Stimulated activated CD4-positive, alpha-beta T cell treated with anti-CD3 and anti-CD28 coated beads, TNF-alpha, amount 100 ng/mL, for 1 hour (primary cell): ENCODE measurements at places on chromosomes 12 and 14.

- DNase-seq = no peak
These were observed 74.5 kb upstream of the ATF1 start for GRCh38 chr12:50689437-50689836.

GRCh38 chr12:99505805-99506204 is 141.7 kb upstream of the GARIN6 start:
- DNase-seq = no peak

DNA sequence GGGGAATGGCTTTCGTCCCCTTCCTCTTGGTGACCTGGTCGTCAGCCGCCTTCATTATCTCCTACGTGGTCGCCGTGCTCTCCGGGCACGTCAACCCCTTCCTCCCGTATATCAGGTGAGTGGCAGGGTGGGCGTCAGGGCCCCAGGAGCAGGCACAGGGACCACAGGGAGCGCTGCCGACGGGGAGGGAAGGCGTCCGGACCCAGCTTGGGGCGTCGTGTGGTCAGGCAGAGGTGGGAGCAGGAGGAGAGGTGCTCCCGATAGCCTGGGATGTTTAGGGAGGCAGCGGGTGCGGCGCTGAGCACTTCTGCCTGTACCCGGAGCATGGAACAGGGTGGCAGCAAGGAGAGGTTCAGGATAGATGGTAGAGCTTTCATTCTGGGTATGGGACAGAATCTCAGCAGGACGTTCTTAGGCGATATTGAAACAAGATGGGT is 444 bp downstream of the DRAM1 start:
- DNase-seq = no peak

DNA sequence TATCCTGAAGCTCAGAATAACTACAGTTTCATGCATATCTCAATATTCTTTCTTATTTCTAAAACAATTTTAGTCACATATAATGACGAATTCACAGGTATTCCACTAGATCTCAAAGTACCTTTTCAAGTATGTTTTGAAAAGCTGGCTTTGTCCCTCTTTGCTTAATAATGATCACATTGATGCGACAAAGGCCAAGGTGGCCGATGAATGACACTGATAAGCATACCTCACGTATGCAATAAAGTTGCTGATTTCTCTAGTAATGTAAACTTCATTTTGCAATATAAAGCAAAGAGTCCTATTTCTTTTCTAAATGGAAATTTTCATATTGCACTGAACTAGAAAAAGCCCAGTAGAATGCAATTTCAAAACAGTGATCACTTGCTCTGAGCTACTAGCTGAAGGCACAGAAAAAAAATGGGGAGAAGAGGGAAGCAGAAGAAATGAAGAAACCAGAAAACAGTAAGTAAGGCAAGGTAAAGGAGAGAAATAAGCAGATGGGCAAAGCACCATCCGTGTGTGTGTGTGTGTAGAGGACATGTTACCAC is 29.3 kb downstream of the FGD6 start:
- no peak for DNase-seq

DNA sequence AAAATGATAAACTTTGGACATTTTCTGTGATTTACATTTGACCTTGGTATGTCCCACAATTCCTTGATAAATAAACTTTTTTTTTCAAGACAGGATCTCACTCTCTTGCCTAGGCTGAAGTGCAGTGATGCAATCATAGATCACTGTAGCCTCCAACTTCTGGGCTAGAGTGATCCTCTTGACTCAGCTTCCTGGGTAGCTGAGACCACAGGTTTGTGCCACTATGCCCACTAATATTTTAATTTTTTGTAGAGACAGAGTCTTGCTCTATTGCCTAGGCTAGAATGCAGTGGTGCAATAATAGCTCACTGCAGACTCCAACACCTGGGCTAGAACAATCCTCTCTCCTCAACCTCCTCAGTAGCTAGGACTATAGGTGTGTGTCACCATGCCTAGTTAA is 79.1 kb upstream of the PTGDR start:
- DNase-seq = no peak

GRCh38 chr14:88750945-88751344 is 41.8 kb downstream of the EML5 start:
- no peak for DNase-seq

- DNase-seq = no peak
These were observed 212.9 kb upstream of the CRY1 start for GRCh38 chr12:107306141-107306659.
